ENCODE measurements at places on chromosomes 2 and 18. TPM values are rescaled to one million over a fixed set of nuclear protein-coding genes. Genes with fewer than 3 reads are reported as not detected.

DNA sequence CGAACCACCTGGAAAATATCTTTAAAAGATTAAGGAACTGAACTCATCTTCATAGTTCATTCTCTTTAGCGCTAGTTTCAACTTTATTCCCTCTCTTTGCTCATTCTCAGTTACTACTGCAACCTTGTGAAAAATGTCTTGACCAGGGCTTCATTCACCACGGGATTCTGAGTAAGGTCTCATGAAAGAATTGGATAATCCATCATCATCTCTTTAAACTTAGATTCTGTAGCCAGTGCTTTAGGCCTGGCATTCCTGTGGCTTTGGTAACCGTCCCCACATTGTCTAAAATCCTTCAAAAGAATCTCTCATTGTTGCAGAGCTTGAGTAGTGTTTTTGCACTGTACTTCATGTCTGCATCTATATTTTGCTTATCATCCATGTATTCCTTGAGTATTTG lies 229.5 kb downstream of the ETAA1 start:
- DNase-seq = no peak

DNA sequence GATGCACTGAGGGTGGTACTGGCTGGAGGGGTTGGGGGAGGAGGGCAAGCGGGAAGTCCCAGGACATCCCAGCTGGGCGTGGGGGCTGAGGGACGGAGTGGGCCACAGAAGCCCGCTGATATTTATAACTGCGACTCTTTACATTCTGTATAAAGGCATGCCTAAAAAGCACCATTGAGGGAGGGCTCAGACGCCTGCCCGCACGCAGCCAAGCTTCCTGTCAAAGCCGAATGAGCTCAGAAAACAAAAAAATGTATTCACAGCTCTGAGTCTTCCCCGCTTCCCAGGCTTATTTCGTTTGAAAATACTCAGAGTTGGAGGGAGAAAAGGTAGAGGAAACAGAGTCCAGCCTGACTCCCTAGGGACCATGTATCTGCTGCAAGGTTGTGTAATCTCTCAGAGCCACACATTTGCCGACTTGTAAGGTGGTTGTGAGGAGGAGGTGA lies 170.1 kb upstream of the HAAO start:
- DNase-seq = no peak

Gene CNRIP1
- polyA plus RNA-seq = 21.7 TPM

- DNase-seq = no peak
Measured at GRCh38 chr2:128630974-128631697, 312.5 kb upstream of the HS6ST1 start.

GRCh38 chr18:46958209-46958608 lies 40.8 kb downstream of the KATNAL2 start:
- DNase-seq = no peak

Gene NEB
- 1,396 TPM for polyA plus RNA-seq

- DNase-seq = no peak
Measured at GRCh38 chr18:47981320-47981719, 50.9 kb upstream of the SMAD2 start.

- peak; percentile 51 for DNase-seq
Measured at GRCh38 chr2:201182650-201183364, at the start of gene CASP10. Gene CASP10 (plus strand): TSS chr2:201183141. CDS start chr2:201185778, 2,637 bp downstream.

GRCh38 chr2:36710858-36711515 lies 14.5 kb downstream of the VIT start:
- no peak for DNase-seq

- no peak for DNase-seq
Measured at GRCh38 chr2:227829337-227829736, 15.7 kb downstream of the CCL20 start.

DNA sequence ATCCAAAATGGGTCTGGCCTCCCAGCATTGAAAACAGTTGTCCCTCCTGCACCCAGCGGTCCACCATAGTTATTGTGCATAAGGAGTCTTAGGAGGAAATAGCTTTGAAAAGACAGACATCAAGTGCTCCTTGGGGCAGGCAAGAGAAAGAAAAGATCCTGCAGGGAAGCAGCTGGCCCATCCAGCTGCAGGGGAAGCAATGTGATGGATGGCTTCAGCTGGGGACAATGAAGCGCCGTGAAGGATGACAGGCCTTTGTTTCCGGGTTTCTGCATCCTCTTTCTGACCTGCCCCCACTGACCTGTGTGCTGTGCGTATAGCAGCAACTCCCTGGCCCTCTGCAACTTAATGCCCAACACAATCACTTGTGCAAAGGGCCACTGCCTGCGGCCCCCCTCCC lies 142.9 kb upstream of the NCKAP5 start:
- DNase-seq = no peak

Gene SERPINB4
- polyA plus RNA-seq = not detected

DNA sequence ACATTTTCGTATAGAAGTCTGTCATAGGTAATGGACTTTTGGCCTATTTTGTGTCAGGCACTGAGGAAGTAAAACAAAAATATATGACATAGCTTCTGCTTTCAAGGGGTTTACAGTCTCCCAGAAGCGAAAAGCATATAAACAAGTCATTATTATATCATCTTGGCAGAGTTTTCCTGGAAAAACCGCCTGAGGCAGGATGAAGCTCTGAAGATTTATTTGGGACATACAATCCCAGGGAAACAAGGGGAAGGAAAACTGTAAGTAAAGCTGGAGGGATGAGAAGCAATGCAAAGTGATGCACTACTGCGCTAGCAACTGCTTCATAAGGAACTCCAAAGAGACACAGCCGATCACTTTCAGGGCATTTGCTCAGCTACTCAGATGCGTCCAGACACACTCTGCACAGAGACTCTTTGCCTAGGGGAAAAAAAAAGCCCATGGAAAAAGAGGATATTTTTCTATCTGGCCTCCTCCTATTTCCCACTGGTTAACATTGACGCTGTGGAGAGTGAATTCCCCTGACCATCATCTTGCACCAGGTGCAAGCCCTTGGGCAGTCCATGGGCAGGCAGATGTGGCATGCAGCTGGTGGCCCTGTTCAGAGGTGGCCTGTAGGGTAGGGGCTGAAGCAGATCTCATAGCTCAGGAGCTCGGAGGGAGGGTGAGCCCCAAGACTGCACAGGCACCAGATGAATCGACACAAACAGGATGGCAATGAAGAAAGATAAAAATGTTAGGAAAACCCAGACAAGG lies 158.1 kb downstream of the METTL4 start:
- peak; percentile 73 for DNase-seq

DNA sequence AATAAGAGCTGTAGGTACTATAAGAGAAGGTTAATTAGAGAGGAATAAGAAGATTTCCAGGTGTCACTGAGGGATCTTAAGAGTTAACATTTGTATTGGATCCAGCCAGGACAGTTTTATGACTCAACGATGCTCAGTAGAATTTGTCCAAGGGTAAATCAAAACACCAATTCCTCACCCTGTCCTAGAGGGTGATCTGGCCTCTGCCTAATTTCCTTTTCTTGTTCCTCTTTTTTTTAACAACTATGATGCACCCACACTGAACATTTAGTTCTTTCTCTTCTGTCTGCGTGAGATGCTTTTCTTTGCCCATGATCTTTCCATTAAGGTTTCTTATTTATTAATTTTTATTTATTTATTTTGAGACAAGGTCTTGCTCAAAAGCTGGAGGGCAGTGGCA lies 92.0 kb downstream of the PMS1 start:
- no peak for DNase-seq

DNA sequence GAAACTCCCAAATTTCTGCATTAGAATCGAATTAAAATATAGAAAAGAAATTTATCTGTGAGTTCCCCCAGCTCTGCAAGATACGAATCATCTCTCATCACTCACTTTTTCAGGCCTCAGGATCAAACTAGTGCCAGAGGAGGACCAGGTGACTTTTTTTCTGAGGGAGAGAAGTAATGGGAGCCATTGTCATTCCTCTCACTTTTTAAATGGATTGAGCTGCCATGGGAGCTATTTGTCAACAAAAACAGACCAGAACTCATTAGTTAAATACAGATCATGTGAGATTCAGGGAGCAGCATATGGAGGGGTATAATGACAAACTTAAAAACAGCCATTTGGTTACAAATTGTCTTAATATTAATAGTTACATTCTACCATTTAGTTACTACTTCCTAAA lies 594.4 kb downstream of the DPP10 start:
- DNase-seq = no peak

Gene GAREM2
- 5.6 TPM for polyA plus RNA-seq

Gene KCNG3
- not detected for polyA plus RNA-seq

GRCh38 chr18:30457156-30457555 lies 585.4 kb downstream of the DSC3 start:
- no peak for DNase-seq

- DNase-seq = no peak
Measured at GRCh38 chr2:219205981-219206327, 628 bp upstream of the ZFAND2B start.

GRCh38 chr18:79581406-79581805 lies 98.2 kb upstream of the CTDP1 start:
- no peak for DNase-seq

Gene SLC35G4
- polyA plus RNA-seq = not detected

GRCh38 chr2:82781176-82781915 lies 1677.7 kb downstream of the SUCLG1 start:
- DNase-seq = no peak

- no peak for DNase-seq
Measured at GRCh38 chr2:29810956-29811355, 110.4 kb downstream of the ALK start.

Gene SLC66A2
- 23.9 TPM for polyA plus RNA-seq

- DNase-seq = no peak
Measured at GRCh38 chr2:29000481-29000880, 19.4 kb downstream of the TOGARAM2 start.

Gene CDH20
- 1.3 TPM for polyA plus RNA-seq

DNA sequence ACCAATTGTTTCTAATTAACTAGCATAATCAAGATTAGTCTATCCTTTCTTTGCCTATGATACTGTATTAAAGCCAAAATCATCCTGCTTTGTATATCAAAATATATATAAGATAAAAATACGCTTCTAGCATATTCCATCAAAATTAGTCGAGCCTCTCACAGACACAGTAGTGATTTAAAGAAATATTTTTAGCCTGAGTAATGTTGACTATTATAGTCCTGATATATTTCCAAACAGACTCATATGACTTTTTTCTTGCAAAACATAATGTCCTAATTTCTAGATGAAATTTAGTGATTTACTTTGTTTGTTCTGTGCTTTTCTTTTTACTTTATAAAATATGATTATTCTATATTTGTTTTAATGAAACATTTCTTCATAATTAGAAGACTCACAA lies 30.9 kb downstream of the FAP start:
- DNase-seq = no peak

DNA sequence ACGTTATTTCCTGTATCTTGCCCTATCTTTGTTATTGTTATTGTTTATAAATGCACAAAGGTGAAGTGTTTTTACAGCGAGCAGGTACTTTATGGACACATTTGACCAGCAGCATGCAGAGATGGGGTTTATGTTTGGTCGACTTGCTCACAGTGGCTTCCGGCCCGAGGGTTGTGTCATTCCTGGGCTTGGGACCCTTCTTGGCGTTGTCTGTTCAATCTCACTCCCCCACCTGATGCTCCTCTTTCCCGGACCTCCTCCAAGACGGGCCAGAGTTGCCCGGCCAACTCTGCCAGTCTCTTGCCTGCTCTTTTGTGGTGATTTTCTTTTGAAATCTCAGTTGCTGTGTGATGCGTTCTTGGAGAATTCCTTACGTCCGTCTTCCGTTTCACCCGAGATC lies 153.9 kb downstream of the TWIST2 start:
- DNase-seq = no peak

- peak; percentile 90 for DNase-seq
Measured at GRCh38 chr2:183037553-183038340, 510 bp downstream of the NCKAP1 start.

DNA sequence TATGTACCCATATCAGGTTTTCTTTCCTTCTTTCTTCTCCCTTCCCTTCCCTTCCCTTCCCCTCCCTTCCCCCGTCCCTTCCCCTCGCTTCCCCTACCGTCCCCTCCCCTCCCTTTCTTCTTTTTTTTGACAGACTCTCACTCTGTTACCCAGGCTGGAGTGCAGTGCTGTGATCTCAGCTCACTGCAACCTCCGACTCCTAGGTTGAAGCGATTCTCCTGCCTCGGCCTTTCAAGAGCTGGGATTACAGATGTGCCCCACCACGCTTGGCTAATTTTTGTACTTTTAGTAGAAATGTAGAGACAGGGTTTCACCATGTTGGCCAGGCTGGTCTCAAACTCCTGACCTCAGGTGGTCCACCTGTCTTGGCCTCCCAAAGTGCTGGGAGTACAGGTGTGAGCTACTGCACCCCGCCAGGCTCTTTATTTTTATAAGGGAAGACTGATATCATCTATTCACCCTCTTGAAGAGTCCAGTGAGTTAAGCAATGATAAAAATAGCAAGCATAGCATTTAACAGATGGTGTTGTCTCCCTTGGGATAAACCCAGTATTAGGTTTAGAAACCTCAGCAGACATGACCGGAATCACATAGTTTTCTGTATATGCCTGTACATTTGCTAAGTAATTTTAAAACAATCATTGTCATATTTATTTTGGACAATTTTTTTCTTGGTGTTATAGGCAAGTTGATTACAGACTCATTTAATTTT lies 888.4 kb downstream of the TRIB2 start:
- no peak for DNase-seq

GRCh38 chr18:62904396-62905285 lies 189.3 kb downstream of the PHLPP1 start:
- no peak for DNase-seq

DNA sequence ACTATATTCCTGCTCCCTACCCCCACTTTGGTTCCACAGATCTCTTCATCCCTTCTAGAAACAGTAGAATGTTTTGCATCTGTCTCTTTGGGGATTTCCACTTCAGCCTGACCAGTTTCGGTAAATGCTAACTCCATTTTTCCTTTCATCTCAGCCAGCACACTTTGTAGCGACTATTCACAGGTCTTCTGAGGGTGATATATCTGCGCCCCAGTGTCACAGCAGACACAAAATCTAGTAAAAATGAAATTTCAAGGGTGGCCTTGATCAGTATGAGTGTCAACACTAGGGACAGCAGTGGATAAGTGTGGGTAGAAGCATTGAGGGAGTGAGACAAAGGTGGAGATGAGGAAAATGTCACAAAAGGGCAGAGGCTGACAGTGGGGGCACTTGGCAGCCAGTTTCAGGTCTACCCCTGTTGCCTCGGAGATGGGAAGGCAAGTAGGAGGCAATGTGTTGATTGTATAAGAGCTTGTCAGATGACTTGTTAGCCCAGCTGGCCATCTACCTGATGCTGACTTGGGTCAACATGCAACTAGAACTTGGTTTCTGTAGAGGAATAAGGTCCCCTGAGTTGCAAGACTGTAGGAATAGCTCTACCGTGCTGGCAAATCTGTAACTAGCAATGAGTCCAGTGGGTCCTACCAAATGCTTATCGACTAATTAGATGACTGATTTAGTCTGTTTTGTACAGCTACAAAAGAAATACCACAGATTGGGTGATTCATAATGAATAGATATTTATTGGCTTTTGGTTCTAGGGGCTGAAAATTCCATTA lies 60.7 kb downstream of the CXCR4 start:
- no peak for DNase-seq

Gene SCYGR1
- not detected for polyA plus RNA-seq

Gene G6PC2
- polyA plus RNA-seq = not detected

Gene HOXD12
- polyA plus RNA-seq = not detected

GRCh38 chr18:31382107-31382506 lies 5.5 kb downstream of the DSG4 start:
- no peak for DNase-seq

Measured in muscle of back (tissue), 13 donors.